Hematopoietic multipotent progenitor cell treated with erythropoietin and hydrocortisone succinate and interleukin-3 and kit ligand, for 8 days (in vitro differentiated cells): ENCODE measurements at places on chromosomes 11 and 22.

- DNase-seq: no peak
These were observed 1013.0 kb downstream of the OPCML start for GRCh38 chr11:132519241-132519815.

- no peak for DNase-seq
These were observed 108.9 kb downstream of the CCDC81 start for GRCh38 chr11:86483610-86483939.

DNA sequence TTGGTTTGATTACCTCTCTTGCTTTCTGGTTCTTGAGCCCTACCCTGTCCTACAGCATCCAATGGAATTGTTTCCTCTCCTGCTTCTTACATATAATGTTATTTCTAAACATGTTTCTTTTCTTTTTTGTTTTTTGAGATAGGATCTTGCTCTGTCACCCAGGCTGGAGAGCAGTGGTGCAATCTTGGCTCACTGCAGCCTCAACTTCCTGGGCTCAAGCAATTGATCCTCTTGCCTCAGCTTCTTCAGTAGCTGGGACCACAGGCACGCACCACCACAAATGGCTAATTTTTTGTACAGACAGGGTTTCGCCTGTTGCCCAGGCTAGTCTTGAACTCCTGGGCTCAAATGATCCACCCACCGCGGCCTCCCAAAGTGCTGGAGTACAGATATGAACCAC is 105.9 kb downstream of the SGSM3 start:
- no peak for DNase-seq

DNA sequence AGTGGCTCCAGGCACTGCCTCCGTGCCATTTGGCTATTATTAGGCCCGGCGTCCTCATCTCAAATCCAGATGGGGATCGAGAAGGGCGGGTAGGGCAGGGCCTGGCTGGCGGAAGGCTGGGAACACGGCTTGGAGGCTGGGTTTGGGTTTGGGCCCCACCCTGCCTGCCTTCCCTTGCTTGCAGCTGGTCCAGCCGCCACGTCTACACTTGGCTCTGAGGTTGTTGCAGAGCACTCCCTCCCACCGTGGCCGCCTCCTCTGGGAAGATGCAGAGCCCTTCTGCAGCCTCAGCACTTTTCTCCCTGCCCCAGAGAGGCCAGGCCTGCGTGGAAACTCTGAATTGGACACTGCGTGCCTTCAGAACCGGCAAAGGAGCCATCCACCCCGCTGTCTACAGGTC is 5.2 kb upstream of the SMTN start:
- no peak for DNase-seq

DNA sequence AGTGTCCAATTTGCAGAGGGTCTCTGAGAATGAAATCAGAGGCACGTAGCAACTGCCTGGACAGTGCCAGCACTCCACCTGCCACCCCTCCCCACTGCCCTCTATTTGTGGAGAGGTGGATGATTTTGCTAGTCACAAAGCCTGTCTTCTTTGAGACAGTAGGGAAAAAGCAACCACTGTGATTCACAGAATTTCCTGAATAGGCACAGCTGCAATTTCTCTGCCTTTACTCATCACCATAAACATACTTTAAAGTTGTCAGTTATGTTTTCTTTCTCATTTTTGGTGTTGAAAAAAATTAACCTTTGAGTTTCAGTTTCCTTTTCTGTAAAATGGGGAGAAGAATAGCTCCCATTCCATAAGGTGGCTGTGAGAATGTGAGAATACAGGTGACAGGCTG is 134.3 kb downstream of the TEAD1 start:
- no peak for DNase-seq

DNA sequence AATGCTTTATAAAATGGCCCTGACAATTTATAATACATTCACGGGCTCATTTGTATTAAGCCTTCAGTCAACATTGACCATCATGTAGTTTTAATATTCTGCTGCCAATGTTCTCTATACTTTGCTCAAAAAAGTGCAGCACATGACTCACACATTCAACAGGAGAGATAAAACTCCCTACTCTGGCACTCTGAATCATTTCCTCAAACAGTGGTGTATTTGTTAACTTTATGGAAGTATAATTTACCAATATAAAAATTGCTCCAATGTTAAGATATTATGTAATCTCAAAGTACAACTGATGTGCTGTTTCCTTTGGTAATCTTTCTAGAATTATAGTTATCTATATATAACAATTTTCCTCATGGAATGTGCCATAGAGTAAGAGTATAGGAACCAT is 39.9 kb downstream of the MAML2 start:
- peak; percentile 22 for DNase-seq

DNA sequence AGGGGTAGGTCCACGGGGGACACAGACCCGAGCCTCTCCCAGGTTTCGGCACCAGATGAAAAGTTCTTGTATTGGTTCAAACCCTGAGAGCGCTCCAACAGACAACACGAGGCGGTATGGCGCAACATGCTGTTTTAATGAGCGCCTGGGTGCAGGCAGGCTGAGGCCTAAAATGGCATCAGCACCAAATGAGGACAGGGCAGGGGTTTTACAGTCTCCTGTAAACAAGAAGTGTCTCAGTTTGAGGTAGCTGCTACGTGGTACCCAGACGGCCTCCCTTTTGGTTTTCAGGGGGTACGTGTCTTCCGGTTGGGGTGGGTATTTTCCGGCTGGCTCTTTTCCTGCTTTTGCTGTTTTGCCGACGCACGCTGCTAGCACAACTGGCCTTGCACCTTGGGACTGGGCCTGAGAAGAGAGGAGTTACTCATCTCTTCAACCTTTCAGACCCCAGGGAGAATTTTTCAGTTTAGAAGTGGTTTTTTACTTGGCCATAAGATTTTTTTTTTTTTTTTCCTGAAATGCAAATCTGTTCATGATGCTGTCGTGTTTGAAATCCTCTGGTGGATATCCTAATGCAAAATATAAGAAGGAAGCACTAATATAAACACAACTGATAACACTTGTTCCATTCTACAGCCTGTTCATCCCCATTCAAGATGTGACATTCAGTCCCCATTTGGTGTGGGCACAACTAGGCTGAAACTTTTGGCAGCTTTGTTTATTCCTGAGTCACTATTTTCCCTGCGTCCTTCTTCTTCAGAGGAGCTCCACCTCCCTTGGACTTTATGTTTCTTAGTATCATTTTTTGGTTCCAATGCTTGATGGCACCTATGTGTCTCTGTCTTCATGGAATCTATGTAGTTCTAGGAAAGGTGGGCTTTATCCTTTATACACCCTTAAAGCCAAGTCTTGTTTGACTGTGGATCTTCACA is 6.5 kb downstream of the PPFIBP2 start:
- no peak for DNase-seq

DNA sequence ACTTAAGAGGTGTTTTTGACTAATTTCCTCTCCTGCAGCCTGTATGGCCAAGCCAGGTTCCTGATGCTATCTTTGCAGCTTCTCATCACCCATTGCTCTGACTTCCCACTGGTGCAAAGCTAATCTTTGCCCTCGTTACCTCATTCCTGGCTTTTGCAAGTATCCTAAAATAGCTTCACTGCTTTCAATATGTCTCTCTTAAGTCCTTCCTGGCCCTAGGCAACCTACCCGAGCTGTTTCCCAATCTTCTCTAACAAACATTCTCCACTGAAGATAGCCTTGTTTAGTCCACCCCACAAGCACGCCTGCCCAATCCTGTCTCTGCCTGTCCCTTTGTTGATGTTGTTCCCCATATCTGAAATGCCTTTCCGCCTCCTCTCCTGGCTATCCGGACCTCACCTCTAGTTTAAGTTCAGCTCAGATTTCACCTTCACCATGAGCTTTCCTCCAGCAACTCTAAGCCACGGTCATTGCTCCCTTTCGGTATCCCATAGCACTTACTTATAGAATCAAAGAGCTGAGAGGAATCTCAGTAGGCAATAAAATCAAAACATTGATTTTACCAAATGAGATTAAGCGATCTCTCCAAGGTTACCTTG is 30.1 kb upstream of the CECR2 start:
- no peak for DNase-seq

GRCh38 chr11:96168623-96169022 is 174.4 kb downstream of the MAML2 start:
- no peak for DNase-seq

- DNase-seq: no peak
These were observed 13.1 kb upstream of the YAP1 start for GRCh38 chr11:102097186-102097585.

GRCh38 chr22:45516163-45516562 is 13.5 kb downstream of the FBLN1 start:
- no peak for DNase-seq

DNA sequence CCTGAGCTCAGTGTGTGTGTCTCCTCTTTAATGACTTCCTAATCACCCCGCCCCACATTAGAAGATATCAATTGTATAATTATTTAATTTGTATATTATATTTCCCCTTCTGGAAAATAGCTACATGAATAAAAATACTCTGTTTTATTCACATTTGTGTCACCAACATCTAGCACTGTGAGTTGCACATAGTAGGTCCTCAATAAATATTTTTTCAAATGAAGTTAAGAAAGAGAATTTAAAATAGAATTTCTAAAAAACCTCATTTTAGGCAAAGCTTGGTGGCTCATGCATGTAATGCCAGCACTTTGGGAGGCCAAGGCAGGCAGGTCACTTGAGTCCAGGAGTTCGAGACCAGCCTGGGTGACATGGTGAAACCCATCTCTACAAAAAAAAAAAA is 59.7 kb downstream of the FAM83F start:
- no peak for DNase-seq

DNA sequence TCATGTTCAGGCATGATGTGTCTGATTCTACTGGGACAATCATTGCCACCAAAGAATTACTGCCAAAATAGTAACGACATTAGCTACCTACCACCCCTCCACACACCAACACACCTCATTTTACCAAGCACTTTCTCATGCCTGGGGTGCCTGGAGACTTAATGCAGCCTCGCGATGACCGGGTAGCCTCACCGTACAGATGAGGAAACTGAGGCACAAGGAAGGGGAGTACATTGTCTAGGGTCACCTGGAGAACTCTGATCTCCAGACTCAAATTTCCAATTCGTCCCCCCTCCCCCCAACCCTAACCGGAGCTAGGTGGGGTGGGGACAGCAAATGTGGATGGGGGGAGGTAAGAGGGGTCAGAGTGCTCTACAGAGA is 2.7 kb upstream of the RTN4RL2 start:
- no peak for DNase-seq

DNA sequence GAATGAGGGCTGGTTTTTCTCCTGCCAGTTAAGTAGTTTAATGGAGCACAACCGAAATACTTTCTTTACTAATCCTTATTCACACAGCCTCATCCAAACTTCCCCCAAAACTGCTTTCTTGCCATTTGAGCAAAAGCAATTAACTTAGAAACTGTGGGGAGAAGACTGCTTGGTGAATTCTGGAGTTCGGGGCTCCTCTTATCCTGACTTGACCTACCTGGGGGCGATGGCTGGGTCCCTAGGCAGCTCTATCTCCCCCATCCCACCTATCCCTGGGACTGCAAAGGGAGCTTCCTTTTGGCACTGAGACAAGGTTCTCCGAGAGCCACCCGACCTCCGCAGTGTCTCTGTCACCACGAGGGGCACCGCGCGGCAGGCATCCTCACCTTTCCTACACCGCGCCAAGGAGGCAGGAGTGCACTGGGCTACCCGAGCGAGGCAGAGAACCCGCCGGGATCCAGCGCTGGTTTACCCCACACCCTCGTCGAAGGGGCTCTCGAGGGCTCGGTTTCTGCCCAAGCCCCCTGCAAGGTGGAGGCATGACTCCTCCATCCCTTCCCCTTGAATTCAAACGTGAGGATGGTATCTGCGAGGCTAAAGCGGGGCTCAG is 759 bp downstream of the DESI1 start:
- peak; percentile 35 for DNase-seq

GRCh38 chr11:2328021-2328420 is 26.2 kb downstream of the TSPAN32 start:
- DNase-seq: no peak

GRCh38 chr11:108703916-108704315 is 39.0 kb downstream of the DDX10 start:
- no peak for DNase-seq

DNA sequence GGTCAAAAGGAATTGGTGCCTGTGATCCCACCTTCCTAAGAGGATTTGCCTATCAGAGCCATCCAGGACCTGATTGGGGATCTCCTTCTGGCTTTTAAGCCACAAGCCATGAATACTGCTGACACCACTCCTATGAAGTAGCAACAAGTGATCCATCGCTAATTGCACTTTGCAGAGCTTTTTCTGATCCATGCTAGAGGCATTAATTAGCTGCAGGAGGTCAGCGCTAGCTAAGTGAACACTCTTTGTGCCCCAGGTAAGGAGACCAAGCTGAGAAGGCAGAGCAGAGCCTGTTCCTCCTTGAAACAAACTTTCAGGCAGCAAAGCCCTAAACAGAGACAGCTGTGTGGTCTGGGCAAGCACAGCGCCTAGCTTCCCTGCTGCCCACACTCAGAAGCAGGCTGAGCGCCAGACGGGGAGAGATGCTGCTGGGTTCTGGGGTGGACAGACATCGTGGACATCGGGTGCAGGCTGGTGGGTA is 122.2 kb downstream of the ABTB2 start:
- DNase-seq: no peak

DNA sequence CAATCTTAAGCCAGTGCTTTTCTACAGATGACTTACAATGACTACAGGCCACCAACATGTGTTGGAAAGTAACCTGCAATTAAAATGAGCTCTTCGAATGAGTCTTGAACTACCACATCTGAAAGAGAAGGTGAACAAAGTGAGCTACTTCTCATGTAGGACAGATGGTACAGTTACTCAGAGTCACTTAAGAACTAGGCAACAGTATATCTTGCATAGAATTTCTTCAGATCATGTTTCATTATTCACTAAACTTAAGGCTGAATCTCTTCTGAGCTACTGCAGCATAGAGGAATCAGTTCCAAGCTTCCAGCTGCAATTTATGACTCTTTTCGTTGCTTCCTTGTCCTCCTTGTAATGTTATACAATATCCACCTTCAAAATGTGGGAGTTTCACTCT is 270.9 kb downstream of the TTC28 start:
- DNase-seq: no peak

- no peak for DNase-seq
These were observed 234.5 kb upstream of the B3GAT1 start for GRCh38 chr11:134646561-134646960.

DNA sequence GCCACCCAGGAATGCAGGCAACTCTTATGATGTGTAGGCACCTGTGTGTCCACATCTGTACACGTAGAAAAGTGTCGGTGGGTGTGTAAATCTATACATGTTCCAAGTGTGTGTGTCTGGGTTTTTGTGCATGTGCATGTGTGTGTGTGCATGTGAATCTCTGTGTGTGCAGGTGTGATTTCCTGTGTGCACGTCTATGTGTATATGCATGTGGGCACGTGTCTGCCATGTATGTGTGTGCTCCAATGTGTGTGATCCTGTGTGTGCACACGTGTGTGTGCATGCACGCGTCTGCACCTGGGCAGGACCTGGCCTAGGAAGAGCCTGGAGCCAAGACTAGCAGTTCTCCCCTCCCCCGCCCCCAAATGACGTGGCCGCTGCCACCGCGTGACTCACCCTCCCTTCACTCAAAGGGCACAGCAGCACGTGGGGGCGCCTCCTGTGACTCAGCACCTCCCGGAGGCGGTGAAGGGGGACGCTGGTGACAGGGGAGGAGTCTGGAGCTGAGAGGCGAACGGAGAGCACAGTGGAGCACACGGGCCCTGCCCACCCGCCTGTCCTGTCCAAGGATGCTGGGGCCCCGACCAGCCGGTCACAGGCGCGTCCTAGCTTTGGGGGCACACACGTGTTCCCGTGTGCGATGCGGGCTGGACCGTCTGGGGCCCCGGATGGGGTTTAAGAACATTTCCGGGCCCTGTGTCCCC is 10.1 kb downstream of the PIM3 start:
- peak; percentile 98 for DNase-seq
